ENCODE measurements at places on chromosomes 2 and 18.

- DNase-seq: no peak
Measured at GRCh38 chr2:49857371-49858112, 703.2 kb upstream of the FSHR start.

DNA sequence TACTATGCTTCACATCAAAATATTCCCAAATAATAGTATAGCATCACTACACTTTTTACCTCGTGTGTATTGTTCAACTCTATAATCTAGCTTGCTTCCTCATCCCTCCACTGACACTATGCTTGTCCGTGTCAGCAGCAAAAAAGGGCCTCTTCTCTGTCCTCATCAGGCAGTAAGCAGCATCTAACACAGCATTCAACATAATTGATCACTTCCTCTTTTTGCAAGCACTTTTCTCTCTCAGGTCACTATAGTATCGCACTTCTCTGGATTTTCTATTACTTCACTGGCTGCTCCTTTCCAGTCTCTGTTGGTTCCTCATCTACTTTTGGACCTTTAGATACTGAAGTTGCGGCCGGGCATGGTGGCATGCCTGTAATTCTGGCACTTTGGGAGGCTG is 64.9 kb upstream of the ZSWIM2 start:
- no peak for DNase-seq

GRCh38 chr2:200081236-200081635 is 125.9 kb downstream of the MAIP1 start:
- no peak for DNase-seq

DNA sequence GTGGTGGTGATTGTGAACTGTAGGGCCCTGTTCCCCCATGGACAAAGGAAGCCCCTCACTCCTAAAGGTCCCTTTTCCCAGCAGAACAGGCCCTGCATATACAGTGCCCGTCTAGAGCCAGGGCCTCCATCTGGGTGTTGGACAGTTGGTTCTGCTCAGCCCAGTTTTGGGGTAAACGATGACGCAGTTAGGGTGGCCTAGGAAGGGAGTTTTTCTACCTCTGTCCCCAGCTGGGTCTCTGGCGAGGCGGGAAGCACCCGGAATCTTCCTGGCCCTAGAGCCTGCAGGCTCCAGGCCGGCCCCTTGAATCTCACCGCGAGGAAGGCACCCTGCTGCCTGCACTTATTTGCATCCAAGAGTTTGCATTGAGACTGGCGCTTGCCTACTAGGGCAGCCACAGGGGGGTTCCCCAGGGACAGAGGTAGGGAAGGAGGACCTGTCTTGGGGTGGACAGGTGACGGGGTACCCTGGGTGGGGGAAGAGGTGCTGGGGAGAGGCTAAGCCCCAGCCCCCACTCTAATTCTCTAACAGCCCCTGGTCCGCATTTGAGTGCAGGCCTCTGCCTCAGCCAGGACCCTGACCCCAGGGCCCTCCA is 529 bp upstream of the MTA3 start:
- DNase-seq: no peak

GRCh38 chr2:24658531-24659202 is 134.5 kb downstream of the PTRHD1 start:
- no peak for DNase-seq

DNA sequence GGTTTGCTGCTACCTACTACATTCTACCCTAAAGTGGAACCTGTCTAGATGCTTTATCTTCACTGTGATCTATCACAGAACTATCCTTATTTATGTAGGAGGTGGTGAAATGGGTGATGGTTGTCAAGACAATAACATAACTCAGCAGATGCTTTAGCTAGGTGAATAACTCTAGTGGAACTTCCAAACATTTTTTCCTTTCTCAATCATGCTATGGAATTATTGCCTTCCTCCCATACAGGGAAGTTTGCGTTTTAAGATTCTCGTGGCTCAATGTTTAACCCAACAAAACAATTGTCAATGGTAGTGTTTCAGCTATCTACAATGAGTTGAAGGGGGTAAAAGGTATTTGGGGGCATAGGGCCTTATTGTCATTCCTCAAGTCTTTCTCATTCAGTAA is 82.6 kb upstream of the GLI2 start:
- no peak for DNase-seq

GRCh38 chr18:79787865-79788733 is 9.6 kb upstream of the KCNG2 start:
- no peak for DNase-seq

- no peak for DNase-seq
Measured at GRCh38 chr18:40048886-40049650, 1906.0 kb upstream of the PIK3C3 start.

DNA sequence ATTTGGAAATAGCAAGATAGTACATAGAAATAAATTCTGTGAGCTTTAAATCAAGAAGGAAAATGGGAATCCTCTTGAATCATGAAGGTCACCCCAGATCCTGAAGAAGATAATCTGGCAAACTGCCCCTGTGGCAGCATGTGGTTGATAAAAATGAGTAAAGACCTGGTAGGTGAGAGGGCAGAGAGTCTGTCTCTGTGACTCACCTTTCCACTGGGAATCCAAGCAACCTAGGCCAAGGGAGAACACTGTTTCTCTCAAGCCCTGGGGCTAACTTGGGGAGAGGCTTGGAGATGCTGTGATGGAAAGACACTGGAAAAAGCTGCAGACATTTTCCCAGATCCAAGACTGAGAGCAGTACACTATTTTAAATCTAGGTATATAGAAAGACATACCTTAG is 185.8 kb upstream of the CNTNAP5 start:
- DNase-seq: no peak

GRCh38 chr2:5756272-5756671 is 64.1 kb downstream of the SOX11 start:
- no peak for DNase-seq

Measured in stimulated activated CD8-positive, alpha-beta memory T cell treated with anti-CD3 and anti-CD28 coated beads, Interleukin-7, amount 100 ng/mL, for 24 hours (primary cell).